ENCODE measurements at places on chromosomes 7 and 10.

DNA sequence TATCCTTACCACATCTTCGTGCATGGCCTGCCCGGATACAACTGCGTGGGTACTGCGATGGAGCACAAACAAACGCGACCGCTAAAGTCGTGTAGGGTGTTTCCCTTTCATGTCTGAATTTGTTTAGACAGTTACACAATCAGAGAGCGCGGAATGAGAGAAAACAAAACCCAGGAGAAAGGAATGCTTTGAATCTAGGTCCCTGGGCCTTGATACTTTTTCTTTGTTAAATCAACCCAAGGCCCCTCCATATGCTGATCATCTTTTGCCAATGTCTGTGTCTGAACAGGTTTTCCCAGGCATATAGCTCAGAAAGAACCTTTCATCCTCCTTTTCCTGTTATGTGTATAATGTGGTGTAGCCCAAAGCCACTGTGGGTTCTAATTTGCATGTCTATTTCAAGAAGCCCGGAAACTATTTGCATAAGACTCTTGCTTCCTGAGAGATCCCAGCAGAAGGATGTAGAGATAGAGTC, 145.8 kb downstream of the FRMD4A start:
- peak; percentile 68 for DNase-seq

DNA sequence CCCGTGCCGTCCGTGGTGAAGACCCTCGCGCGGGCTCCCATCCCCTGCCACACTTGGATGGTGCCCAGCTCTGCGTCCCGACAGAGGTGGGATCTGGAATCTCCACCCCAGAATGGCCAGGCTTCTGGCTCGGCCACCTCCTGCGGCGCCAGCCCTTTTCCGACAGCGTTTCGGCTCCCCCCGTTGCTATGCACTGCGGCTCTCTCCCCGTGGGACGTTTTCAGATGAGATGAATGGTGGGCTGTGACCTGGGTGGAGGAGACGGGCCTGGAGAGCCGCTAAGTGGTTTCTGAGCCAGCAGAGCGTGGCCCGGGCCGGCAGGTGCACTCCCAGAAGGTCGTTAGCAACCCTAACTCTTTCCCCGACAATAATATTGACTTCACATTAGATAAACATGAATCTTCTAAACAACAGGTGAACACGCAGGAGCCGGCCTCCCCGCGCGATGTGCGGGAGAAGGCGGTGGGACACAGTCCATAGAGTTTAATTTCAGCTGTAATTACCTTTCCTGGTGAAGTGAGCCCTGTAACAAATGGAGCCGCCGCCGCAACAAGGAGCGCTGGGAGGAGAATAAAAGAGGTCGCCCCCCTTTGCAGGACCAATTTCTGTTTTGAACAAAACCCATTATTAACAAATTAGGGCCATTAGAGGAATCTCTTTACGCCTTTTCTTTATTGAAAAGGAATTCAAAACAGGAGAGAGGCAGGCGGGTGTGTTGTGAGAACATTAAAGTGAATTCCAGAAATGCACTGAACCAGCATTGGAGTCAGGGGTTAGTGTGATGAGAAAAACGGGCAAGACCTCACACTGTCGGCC, 294.3 kb upstream of the PFKP start:
- DNase-seq: no peak

DNA sequence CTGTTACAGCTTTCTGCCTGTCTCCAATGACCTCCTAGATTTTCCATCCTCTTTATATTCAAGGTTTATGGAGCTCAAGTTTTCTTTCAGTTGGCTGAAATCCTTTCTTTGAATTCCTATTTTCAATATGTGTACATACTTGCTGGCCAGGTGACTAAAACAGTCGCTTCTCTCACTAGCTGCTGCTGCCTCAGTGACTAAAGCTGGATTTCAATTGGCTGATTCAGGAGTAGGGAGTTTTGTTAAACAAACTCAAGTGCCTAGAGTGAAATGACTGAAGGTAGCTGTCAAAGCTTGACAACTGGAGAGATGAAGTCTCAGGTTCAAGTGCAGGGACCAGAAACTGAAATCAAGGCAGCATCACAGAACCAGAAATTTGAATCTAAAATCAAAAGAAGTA, 6.7 kb upstream of the POLR1F start:
- DNase-seq: no peak

- DNase-seq: no peak
Observed at GRCh38 chr10:114029655-114030054, 14.0 kb upstream of the ADRB1 start.

DNA sequence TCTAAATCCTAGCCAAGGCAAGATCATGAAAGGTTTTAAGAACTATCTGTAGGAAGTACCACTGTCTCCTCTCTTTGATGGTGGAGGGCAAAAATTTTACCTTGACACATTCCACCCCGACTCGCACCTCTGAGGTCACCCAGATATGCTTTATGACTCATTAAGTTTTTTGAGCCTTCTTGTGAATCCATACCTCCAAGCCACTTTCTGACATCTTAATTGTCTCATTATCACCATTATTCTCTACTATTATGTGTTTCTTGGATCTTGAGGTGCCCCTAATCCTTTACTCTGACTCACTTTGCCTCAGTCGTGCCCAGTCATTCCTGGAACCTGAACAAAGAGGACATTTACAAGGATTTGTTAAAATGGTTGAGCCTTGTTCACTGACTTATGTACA, 146.6 kb downstream of the RAPGEF5 start:
- no peak for DNase-seq

DNA sequence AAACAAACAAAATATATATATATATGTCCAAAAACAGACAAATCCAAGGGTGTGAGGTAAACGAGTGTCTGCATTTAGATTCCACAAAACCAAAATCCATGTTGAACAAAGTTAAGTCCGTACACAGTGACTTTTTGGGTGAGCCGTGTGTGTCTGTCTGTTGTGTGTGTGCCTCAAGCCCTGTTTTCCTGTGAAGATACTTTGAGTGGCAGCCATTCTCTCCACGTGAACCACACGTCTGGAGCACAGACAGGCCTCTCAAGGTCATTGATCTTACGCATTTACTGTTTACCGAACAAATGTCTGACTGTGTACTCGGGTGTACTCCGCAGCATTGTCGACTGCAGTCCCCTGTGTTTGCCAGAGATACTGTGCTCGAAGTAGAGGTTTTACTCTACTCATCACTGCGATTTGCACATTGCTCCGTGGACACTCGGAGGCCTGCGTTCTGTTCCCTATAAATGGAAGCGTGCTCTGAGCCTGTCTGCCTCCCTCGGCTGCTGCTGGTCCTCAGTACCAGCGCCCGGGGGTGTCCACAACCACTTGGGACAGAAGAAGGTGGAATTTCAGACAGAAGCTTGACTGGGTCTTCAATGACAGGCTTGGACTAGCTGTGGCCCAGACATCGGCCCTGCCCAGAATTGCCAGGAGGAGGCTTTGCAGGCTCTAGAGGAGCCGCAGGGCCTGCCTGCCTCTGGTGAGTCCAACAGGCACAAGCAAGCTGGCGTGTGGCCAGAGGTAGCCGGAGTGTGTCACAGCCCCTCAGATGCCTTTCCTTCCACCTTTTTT, 22.1 kb downstream of the CYP17A1 start:
- peak; percentile 22 for DNase-seq

DNA sequence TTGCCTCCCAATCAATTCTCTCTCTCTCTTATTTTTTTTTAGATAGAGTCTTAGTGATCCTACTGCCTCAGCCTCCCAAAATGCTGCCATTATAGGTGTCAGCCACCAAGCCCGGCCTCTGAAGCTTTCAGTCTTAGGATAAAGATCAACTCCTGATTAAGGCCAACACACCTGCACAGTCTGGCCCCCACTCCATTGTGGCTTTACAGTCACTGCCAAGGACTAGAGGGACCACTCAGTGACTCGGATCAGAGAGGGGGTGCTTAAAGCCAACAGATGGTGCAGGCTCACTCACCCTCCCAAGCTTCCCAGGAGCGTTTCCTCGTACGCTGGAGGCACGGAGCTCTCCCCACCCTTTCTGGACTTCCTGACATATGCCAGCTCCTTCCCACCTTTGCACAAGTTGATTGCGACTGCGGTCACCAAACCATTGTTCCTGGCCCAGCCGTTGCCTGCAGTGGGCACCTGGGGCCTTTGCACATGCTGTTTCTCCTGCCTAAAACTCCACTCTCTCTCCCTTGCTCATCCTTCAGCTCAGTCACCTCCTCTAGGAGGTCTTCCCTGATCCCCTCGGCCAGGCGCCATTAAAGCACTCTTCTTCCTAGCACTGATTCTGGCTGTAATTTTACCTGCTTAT, 1.7 kb upstream of the CDH23 start:
- DNase-seq: no peak

GRCh38 chr10:49382826-49383225, 13.1 kb downstream of the DRGX start:
- DNase-seq: no peak

GRCh38 chr7:43108255-43109011, 4.0 kb upstream of the HECW1 start:
- peak; percentile 92 for DNase-seq

DNA sequence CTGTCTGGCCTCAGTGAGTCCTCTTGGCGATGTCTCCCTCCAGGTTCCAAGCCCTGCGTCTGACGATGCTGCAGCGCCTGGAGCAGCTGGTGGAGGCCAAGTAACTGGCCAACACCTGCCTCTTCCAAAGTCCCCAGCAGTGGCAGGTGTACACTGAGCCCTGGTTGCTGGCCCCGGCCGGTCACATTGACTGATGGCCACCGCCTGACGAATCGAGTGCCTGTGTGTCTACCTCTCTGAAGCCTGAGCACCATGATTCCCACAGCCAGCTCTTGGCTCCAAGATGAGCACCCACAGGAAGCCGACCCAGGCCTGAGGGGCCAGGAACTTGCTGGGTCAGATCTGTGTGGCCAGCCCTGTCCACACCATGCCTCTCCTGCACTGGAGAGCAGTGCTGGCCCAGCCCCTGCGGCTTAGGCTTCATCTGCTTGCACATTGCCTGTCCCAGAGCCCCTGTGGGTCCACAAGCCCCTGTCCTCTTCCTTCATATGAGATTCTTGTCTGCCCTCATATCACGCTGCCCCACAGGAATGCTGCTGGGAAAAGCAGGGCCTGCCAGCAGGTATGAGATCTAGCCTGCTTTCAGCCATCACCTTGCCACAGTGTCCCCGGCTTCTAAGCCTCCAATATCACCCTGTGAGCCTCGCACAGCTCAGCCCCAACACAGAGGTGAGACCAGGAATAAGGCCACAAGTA, 7.3 kb upstream of the ZNF22 start:
- no peak for DNase-seq

- DNase-seq: no peak
Observed at GRCh38 chr7:135801877-135802276, 53.3 kb upstream of the FAM180A start.

GRCh38 chr7:1635401-1635800, 34.7 kb upstream of the ELFN1 start:
- DNase-seq: no peak

DNA sequence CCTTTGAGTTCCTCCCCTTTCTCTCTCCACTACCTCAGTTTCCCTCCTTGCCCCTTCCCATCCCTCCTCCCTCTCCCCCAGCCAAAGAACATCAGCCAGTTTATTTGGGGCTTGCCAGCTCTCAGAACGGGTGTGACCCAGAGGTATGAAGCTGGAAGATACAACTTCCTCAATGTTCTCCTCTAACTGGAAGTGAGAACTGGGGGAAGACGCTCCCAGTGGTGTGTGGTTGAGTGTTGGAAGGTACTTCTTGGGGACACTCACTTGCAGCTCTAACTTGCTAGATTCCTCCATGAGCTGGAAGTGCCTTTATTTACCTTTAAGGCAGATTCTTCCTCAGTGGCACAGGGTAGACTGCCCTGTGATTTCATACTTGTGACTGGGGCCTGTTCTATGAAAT, 110.5 kb upstream of the HABP2 start:
- DNase-seq: no peak

- DNase-seq: peak; percentile 92
Observed at GRCh38 chr10:97713339-97713825, at the start of gene MARVELD1. TSS of gene MARVELD1 (plus strand) at chr10:97713730. CDS start at chr10:97713877, 147 bp downstream.

DNA sequence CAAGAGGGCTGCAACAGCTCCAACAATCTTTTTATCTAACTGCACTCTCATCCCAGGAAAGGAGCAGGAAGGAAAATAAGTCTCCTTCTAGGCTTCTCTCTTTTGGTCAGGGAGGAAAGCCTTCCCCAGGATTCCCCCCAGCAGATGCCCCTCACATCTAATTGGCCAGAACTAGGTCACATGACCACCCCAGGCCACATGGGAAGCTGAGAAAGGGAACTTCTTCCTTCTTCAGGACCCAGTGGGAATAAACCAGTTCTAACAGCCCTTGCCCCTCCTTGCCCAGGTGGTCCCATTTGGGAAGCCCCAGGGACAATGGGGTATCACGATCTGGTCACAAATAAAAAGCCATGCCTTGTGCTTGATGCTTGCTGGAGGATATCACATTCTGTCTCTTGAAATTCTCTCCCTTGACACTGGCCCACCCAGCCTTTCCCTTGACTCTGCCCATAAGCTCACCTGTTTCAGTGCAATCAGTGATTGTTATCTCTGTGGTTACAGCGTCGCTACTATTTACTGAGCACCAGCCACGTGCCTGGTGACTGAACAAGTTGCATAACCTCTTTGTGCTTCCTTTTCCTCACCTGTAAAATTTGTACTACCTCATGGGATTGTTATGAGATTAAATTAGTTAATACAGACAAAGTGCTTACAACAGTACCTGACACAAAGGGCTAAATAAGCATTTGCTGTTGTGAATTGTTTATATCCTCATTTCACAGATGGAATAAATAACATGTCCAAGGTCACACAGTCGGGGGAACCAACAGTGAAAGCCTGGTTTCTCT, 9.0 kb upstream of the TACR2 start:
- no peak for DNase-seq

DNA sequence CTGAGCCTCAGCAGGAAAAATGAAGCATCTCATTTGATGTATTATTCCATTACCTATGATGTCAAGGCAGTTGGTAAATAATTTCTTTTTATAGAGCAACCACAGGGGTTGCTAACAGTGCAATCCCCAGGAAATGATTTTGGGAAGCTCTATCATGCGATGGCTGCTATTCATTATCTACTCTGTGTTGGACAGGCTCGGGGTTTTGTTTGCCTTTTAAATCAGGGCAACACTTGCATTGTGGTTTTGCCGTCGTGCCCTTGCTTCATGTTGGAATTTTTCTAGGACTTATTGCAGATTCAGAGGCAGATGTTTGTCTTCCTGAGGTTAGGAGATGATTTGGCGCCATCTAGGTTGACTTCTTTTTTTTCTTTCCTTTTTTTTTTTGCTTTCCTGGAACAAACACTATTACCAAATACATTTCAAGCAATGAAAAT, 128.4 kb downstream of the BICC1 start:
- DNase-seq: peak; percentile 40

DNA sequence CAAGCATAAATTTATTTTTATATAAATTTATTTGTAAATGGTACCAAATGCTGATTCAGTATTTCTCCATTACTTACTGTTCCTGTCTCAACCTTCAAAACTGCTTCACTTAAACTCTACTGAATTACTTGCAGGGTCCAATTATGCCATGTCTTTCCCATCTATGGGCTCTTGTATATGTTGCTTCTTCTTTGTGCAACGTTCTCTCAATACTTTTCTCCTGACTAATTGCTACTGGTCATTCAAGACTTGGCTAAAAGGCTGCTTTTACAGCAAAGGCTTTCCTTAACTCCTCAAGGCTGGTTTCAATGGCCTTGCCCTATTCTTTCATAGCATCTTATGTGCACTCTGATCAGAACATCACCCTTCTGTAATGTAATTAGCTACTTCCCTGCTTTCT, 67.9 kb downstream of the RNLS start:
- DNase-seq: no peak

- no peak for DNase-seq
Observed at GRCh38 chr7:155710031-155710430, 65.6 kb downstream of the RBM33 start.
